ENCODE measurements at places on chromosomes 1 and 21.

DNA sequence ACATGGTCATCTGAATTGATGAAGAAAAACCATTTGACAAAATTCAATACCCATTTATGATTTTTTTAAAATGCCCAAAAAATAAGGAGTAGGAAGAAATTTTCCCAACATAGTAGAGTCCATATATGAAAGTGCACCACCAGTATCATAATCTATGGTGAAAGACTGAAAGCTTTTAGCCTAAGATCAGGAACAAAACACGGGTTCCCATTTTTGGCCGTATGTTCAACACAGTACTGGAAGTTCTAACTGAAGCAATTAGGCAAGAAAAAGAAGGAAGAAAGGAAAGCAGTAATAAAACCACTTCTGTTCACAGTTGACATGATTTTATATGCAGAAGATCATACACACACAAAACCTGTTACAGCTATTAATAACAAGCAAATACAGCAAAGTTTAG, 227.8 kb upstream of the RAB4A start:
- no peak for DNase-seq

- DNase-seq: no peak
Measured at GRCh38 chr21:42153046-42153686, 65.8 kb upstream of the ABCG1 start.

- DNase-seq: no peak
Measured at GRCh38 chr1:202189918-202190715, 3.5 kb upstream of the LGR6 start.

- DNase-seq: no peak
Measured at GRCh38 chr1:192557841-192558595, 17.6 kb upstream of the RGS1 start.

- no peak for DNase-seq
Measured at GRCh38 chr21:46608672-46609111, 3.8 kb upstream of the S100B start.

- no peak for DNase-seq
Measured at GRCh38 chr1:69246710-69247109, 321.0 kb upstream of the LRRC7 start.

DNA sequence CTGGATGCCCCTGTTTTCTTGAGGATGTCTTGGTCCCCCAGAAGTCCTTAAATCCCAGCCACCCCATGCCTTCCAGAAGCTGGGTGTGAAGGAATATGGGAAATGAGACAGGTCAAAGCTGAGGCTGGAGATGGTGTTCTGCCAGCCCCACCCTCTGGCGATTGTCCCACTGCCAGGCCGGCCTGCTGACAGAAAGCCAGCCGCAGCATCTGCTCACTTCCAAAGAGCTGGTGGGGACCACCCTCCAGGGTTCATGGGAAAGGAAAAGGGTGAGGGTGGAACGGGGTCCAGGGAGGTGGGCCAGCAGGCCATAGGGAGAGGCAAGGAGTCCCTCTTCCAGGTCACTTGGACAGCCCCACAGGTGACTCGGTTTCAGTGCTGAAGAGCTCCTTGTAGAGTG, 1.9 kb upstream of the LINGO4 start:
- DNase-seq: no peak

- no peak for DNase-seq
Measured at GRCh38 chr1:93827128-93827527, 51.9 kb downstream of the DNTTIP2 start.

GRCh38 chr1:221548942-221549341, 192.9 kb downstream of the DUSP10 start:
- DNase-seq: no peak

DNA sequence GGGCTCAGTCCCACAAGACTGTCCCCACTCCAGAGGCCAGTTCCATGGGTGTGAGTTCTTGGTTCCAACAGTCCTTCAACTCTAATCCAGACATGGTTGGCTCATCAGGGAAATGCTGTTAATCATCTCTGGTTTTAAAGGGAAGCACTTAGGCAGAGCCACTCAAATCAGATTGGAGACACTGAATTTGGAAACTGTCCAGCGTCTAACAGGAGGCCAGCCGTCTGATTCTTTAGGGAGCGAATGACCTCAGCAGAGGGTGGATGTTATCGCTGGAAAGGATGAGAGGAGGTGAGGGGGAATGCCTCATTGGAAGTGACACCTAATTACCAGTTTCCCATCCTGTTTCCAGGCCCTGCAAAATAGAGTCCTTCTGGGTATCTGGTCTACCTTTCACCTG, 22.8 kb upstream of the LRRC38 start:
- no peak for DNase-seq

DNA sequence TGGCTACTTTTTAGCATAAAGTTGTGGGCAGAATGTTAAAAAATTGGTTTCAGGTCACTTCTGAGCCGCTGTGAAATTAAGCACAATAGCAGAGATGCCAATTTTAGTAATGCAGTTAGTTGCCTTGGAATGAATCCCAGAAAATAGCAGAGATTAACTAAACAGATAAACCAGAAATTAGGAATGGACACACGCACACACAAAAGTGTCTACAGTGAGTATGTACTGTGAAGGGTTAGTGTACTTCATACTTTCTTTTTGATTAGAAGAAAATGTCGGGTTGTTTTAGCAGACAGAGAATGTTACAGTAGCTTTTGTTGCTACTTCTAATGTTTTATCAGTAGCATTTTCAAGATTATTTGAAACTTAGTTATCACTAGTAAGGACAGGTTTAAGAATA, 106.7 kb downstream of the LEPR start:
- DNase-seq: no peak

DNA sequence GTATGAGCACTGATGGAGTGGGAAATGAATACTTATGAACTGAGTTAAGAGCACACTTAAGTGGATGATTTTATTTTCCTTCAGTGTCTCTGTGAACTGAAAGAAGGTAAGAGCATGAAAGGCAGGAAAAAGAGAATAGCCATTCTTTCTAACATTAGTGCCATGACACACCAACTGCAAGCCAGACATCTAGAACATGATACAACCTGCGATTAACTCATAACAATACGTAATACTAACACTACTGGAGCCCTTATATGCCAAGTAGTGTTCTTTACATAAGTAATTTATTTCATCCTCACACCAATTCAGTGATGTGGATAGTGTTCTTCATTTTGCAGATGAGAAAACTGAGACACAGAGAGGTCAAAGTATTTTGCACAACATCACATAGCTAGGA, 56.7 kb downstream of the PRRX1 start:
- no peak for DNase-seq

- DNase-seq: no peak
Measured at GRCh38 chr1:87104140-87104539, 189.7 kb downstream of the HS2ST1 start.

DNA sequence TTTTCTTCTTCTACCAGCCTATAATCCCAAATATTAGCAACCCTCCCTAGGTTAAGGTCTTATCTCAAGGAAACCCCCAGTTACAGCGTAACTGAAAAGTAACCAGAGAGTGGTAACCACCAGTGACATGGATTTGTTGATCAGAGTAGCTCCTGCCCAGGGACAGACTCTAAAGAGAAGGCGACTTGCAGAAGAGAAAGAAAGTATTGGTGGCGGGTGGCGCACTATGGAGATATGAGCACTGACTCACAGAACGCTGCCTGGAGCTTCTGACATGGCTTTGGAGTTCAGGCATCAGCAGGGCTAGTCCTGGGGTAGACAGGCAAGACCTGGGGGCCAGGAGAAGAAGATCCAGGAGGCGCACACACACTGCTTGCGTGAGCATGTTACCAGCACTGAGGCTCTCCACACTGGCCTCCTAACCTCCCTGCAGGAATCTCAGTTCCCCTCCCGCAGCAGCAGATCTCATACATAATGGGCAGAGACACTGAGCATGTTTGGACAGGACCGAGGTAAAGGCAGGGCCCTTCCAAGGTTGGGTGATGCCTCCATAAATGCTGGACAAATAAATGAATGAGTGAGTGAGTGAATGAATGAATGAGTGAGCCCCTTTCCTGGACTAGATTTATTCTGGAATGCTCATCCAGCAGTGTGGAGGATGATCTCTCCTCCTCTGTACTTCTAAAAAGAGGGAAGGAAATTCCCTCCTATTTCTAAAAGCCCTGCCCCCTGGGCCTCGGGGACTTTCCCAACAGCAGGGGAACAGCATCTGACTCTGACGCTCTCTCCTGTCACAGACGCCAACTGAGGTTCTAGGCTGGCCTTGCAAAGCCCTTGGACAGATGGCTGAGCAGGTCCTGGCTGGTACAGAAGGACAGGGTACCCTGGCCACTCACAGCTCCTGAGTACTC, 175.5 kb downstream of the CLIC6 start:
- no peak for DNase-seq

GRCh38 chr21:14968821-14969220, 96.0 kb downstream of the NRIP1 start:
- DNase-seq: no peak

DNA sequence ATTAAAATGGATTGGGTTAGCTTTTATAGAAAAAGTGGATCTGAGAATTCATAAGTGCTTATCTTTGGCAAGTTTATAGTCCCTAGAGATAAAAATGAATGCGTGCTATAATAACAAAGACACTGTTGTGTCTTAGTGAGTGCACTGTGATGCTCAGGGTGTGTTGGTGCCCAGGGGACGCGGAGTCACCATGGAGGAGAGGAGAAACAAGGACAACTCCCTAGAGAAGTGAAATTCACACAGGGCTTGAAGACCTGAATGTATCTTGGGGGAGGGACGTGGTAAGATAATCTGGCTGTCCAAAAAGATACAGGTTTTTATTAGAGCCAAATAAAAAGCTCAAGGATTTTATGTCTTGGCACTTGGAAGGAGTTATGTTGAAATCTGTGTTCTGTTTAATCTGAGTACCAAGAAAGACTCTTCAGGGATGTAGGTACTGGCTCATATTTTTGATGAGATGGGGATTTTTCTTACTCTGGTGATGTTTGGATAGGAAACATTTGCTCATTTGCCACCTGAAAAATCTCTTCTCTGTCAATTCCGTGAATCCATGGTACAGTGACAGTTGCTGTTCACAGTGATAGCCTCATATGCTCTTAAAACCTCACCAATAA, 9.6 kb downstream of the SMYD2 start:
- no peak for DNase-seq

GRCh38 chr1:179637211-179637860, 45.7 kb downstream of the TDRD5 start:
- DNase-seq: no peak

- no peak for DNase-seq
Measured at GRCh38 chr1:32972814-32973428, 8.3 kb upstream of the RNF19B start.
